ENCODE measurements at places on chromosomes 16 and 17. TPM values are rescaled to one million over a fixed set of nuclear protein-coding genes. Genes with fewer than 3 reads are reported as not detected.

Gene ABR
- 45.8 TPM for total RNA-seq

Gene TBC1D3C
- total RNA-seq: 1.2 TPM

Gene GLTPD2
- total RNA-seq: not detected

Gene CFAP52
- not detected for total RNA-seq
